Activated gamma-delta T cell treated with Interleukin-2 at 50 U/mL for 16 hours (primary cell): ENCODE measurements at places on chromosomes 2 and 18.

- no peak for DNase-seq
Measured at GRCh38 chr18:34126121-34126520, 98.6 kb downstream of the NOL4 start.

DNA sequence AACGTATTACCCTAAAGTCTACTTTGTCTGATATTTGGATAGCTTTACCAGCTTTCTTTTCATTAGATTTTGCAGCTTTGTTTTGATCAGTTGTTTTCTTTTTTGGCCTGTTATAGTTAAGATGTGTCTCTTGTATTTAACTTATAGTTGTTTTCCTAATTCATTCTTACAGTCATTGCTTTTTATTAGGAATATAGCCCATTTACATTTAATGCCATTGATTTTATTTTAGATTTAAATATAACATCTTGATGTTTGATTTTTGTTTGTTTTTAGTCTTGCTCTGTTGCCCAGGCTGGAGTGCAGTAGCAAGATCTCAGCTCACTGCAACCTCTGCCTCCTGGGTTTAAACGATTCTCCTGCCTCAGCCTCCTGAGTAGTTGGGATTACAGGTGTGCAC is 215.9 kb upstream of the HDAC4 start:
- DNase-seq, result no peak

- DNase-seq, result no peak
Measured at GRCh38 chr2:241007880-241008710, 9.7 kb downstream of the SNED1 start.

DNA sequence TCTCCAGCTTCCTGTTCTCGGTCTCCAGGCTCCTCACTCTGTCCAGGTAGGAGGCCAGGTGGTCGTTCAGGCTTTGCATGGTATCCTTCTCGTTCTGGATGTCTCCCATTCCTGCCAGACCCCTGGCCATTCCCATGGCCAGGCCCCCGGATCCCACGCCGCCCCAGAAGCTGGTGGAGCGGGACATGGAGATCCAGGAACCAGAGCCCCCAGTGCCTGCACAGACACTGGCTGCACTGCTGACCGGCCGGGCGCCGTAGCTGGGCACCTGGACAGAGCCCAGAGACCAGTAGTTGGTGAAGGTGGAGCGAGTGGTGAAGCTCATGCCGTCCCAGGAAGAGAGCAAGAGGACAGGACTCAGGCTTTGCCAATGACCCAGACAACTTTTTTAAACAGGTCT is 129.1 kb upstream of the WDR75 start:
- DNase-seq, result no peak

DNA sequence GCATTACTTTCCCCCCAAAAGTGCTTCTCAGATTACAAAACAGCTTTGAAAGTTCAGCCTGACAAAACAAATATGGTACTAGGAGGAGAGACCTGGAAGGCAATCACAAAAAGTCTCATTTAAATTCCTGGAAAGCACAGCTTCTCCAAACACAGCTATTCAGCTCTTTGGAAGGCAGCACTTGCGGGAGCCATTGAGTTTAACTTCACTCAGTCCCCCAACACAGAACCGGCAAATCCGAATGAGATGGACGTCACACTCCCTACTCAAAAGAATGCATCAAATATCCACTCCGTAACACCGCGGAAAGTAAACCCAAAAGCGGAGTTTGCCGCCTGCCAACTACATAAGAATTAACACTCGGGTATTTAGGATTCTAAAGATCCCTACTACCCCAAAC is 638 bp downstream of the ST6GAL2 start:
- no peak for DNase-seq
